Activated T-cell treated with anti-CD3 and anti-CD28 coated beads for 24 hours (primary cell): ENCODE measurements at places on chromosomes 4 and X.

DNA sequence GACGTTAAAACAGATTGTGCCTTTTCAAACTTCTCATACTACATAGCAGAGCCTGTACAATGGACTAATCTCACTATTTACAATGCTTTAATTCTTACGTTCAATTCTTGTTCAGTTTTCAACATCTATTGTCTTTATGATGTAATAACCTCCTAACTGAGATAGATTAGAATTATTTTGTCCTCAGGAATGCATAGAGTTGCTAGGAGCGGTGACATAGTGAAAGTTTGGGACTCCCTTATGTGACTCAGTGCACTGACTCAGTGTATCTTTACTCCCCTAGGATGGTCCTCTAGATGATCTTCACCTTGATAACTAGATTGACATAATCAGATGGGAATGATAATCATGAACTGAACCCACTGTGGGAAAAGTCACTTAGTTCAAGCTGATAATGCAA lies 151.5 kb downstream of the VEGFC start:
- DNase-seq = no peak

DNA sequence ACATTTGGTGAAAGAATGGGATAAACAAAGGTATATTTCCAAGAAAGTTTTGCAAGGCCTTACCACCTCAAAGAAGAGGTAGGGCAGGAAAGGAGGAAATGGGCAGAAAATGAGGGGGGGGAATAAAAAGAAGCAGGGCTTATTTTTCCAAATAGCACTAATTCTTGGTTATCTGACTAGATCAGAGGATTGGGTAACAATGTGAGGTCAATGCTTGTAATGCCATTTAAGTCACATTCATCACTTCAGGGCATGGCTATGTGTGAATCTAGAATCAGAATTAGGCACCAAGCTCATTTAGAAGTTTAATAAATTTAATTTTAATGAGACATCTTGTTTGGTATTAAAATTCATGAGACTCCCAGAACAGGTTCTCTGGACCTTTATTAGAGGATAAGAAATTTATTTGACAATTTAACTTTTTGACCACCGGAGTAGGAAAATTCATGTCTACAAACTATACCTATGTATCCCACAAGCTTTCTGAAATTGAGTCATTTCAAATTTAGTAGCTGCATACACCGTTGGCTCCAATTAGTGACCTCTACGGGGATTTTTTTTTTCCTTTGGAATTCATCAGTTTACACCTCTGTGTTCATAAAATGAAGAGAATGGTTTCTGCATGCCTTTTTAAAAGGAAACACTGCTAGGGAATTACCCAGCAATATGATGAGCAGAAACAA lies 1.4 kb upstream of the STS start:
- DNase-seq = no peak

DNA sequence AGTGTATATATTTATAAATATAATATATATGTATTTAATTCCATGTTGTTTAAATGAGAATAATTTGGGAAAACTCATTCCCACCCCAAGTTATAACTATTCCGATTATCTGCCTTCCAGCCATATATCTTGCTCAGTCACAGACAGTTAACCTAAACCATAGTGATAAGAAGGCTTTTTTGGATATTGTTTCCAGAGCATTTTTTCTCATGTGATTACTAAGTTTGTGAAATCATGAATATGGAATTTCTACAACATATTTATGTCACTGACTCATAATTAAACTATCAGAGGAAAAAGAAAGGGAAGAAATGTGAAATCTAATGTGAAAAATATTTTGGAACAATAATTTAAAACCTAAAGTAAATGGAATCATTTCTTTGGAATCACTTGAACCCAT lies 1163.5 kb upstream of the PABPC4L start:
- no peak for DNase-seq

- DNase-seq = no peak
Observed at GRCh38 chrX:40952855-40953254, 132.4 kb upstream of the USP9X start.

DNA sequence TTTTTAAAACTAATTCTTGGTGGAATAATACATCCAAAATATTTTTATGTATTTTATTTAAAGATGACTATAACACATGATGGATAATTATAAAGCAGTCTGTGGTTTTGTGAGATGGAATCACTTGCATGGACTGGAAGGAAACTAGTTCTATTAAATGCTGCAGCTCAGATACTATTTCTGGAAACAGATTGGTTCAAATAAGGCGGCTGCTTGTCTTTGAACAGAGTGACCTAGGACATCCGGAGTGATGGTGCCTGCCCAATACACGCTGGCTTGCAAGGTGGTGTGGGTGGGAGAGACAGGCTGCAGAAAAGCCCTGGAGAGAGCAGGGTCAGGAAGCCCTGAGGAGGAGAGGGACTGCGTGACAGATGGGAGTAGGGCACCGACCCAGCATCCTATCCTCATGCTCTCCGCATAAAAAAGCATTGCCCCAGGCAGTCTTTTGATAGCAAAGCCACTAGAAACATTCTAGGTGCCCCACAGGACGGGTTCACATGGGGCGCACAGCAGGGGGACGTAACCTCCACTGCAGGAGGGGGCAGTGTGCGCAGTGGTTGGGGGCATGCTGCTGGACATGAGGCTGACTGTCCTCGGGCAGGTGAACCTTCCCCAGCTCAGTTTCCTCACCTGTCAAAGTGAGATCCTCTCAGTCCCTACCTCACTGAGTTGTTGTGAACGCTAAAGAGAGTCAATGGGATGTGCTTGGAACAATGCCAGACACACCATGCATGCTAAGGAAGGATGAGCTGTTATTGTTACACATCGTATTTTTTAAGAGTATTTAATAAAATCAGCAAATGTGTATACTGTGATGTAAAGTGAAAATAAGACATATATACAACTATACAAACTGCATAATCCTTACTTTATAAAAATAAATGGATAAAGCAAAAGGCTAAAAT lies 71.3 kb downstream of the EVC2 start:
- DNase-seq = no peak

GRCh38 chr4:121098266-121098665 lies 25.9 kb upstream of the NDNF start:
- no peak for DNase-seq

DNA sequence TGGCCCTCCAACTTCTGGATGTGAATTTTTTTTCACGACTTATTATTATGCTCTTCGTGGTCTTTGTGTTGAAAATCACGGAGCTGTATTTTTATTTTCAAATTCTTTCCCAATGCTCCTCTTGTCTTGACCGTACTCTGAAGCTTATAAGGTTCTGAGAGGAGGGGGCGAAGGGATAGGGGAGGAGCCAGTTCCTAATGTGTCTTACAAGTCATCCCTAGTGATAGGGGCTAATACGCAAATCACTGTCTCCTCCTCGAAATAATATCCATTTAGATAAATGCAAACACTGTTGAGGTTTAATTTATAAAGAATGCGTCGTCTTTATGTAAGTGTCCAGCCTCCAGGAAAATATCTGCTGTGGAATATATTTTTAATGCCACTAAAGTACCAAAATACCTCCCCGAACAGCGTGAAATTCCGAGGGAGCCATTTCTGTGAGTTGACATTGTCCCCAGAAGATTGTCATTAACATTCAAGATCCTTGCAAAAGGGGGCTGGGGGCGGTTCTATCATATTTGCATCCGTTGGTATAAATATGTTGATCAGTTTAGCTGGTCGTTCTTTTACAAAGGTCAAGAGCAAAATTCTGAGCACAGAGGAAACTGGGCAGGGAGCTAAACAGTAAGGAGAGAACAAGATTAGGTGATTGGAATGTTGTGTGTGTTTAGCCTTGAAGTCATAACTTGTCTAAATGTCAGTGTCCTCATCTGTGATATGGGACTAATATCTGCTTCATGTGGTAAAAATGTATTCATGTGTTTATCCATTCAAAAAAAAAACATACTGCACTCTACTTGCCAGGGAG lies 3.7 kb upstream of the FAT1 start:
- DNase-seq = no peak

GRCh38 chr4:89101256-89102161 lies 9.8 kb upstream of the TIGD2 start:
- no peak for DNase-seq

GRCh38 chrX:118675966-118676349 lies 51.4 kb upstream of the IL13RA1 start:
- DNase-seq = no peak

DNA sequence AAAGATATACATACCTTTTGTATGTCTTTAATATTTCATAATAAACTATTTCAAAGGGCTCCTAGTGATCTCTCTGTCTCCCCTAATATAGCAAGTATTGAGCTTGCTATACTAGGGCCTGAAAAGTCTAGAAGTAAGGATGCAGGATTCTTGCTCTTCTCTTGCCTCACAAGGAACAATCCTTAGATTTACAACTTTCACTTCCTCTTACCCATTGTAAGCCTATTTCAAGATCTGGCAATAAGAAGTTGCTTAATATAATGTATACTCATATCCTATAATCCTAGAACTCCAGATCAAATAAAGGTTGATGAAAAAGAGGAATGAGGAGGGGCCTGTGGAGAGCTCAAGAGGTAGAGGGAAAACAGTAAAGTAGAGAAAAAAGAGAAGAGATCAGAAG lies 40.8 kb upstream of the CHRDL1 start:
- DNase-seq = no peak

GRCh38 chr4:13907255-13907751 lies 279.8 kb upstream of the BOD1L1 start:
- no peak for DNase-seq

GRCh38 chrX:73214426-73215094 lies at the start of gene NAP1L2:
Gene NAP1L2, minus strand, starts transcription at chrX:73214851. Its CDS starts 359 bp downstream, at chrX:73214492.
- peak; percentile 27 for DNase-seq

GRCh38 chr4:150211799-150212445 lies 133.7 kb downstream of the DCLK2 start:
- DNase-seq = no peak

GRCh38 chr4:5050520-5051277 lies 581 bp upstream of the STK32B start:
- no peak for DNase-seq

GRCh38 chrX:149950681-149951080 lies 12.4 kb upstream of the EOLA2 start:
- no peak for DNase-seq

DNA sequence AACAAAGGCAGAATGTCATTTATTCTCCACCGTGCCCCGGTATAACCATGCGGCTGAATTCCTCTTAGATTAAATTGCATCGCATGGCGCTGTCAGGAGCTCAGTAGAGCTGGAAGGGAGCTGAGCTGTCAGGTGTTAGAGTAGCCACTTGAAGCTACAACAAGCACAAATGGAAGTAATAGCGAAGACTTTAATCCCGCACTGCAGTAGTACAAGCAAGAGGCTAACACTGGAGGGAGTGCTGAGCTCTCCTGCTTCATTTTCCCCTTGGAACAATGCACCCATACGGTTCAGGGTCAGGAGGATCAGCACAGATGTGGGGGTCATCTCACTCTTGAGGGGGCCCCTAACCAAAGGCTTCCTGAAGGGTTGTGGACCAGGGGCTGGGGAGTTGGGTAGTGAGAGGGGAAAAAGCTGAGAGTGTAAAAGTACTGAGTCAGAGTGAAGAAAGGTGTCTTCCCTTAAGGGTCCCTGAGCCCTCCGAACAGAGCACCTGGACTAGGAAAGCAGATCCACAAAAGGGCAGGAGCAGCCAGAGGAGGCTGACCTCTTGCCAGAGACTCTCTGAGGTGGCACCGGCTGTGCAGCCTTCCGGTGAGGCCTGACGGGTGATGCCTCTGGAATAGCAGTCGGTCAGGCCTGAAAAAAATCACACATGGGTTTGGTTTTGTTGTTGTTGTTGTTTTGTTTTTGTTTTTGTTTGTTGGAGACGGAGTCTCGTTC lies 36.0 kb upstream of the CBR4 start:
- no peak for DNase-seq

DNA sequence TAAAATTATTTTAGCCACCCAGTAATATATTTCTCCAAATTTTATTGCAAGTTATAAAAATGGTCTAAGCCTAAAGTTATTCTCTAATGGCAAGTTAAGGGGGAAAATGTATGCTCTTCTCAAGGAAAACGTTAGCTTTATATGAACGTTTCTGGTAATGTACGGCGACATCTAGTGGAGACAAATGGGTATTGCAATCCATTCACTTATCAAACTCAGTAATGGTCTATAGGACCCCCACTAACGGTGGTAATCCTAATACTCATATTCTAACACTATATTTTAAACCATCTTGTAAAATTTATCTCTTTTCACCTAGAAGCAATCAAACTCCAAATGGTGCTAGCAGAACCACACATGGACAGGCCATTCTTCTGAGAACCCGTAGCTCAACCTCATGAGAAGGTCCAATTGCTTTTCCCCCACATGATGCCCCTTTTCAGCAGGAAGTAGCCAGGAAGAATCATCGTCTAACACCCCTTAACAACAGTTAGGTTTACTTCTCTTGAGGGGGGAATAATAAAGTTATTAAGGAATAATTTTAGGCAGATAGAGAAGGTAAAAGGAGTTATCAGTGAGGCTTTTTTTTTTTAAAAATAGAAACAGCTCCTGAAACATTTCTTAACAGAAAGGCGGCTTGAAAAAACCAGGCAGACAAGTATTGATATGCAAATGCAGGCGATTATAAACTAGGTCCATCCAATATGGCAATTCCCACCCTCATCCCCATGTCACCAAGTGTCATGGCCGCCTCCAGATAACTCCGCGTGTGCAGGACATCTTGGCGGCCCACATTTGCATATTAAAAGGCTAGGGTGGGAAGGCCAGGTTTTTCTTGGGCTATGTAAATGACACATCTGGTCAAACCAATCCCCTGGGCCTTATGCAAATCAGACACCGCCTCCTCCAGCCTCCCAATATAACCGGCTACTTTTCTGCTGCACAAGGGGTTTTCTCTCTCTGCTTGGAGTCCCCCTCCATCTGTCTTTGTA lies 35.0 kb downstream of the NUDT11 start:
- DNase-seq = no peak
